ENCODE measurements at places on chromosomes 11 and 22.

- DNase-seq, result peak; percentile 55
These were observed 9.7 kb upstream of the SAAL1 start for GRCh38 chr11:18115360-18116127.

GRCh38 chr11:72305891-72306585, 62.1 kb upstream of the PHOX2A start:
- no peak for DNase-seq

- no peak for DNase-seq
These were observed 5.9 kb downstream of the TSSC4 start for GRCh38 chr11:2406451-2406850.

GRCh38 chr11:65653229-65654225, 9.2 kb downstream of the RELA start:
- no peak for DNase-seq

GRCh38 chr11:47587723-47588326, 1.3 kb downstream of the FAM180B start:
- no peak for DNase-seq

- DNase-seq, result no peak
These were observed 28.6 kb downstream of the TECTA start for GRCh38 chr11:121129362-121130340.

DNA sequence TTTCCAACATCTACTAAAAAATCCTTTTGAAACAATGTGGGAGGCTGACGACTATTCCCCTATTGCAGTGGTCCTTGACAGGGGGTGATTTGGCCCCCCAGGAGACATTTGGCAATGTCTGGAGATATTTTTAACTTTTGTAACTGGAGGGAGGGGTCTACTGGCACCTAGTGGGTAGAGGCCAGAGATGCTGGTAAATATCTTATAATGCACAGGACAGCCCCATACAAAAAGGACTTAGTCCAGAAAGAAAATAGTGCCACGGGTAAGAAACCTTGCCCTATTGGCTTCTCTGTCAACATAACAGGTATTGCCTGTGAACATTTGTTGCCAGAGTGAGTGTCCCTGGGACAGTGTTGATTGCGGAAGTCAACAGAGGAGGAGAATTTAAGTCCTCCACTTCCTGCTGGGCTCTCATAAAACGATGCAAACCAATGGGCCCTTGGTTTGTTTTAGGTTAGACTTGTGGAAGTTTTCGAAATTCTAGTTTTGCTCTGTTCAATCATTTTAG, 101.6 kb downstream of the MAML2 start:
- no peak for DNase-seq

DNA sequence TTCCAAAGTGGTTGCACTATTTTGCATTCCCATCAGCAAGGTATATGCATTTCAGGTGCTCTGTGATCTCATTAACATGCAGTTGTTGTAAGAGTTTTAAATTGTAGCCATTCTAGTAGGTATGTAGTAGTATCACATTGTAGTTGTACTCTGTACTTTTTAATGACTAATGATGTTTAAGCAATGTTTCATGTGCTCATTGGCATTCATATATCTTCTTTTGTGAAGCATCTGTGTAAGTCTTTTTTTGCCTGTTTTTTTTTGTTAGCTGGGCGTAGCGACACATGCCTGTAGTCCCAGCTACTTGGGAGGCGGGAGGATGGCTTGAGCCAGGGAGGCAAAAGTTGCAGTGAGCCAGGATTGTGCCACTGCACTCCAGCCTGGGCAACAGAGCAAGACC, 11.3 kb upstream of the TRIM29 start:
- DNase-seq, result no peak
